ENCODE measurements at places on chromosomes 13 and 19. TPM values are rescaled to one million over a fixed set of nuclear protein-coding genes. Genes with fewer than 3 reads are reported as not detected.
A peak's percentile ranks its signal among the peaks of the same experiment; 100 is the strongest.

- no peak for DNase-seq
Observed at GRCh38 chr19:46972311-46972710, 47.3 kb upstream of the NPAS1 start.

- DNase-seq: peak; percentile 29
Observed at GRCh38 chr19:49338691-49339300, 3.6 kb downstream of the CD37 start.

CRB3 gene
- total RNA-seq: 9.8 TPM

GRCh38 chr13:94503851-94504250, 24.4 kb upstream of the DCT start:
- DNase-seq: no peak

GRCh38 chr13:22076658-22077057, 405.8 kb downstream of the FGF9 start:
- DNase-seq: no peak

DNA sequence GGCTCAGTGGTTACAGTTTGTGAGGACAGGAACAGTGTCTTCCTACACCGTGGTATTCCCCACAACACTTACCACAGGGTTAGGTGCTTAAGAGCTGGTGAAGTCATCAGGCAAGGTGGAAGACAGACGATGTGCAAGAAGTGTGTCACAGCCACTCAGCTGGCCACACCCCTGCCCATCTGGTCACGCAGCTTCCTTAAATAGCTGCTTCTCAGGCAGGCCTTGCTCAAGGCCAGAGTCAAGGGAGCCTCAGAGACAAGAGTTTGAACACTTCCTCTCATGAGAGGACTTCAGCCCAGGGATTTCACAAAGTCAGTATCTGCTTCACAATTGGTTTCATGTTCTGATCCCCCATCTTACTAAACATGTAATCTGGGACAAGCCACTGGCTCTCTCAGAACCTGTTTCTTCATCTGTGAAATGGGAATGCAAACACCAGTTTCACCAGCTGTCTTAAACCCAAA, 80.3 kb upstream of the FRY start:
- DNase-seq: no peak

RNF17 gene
- not detected for total RNA-seq

GRCh38 chr19:38656171-38656981, 8.9 kb downstream of the ACTN4 start:
- DNase-seq: peak; percentile 54

GRCh38 chr13:69283301-69283700, 824.3 kb upstream of the ATXN8OS start:
- no peak for DNase-seq

ATP7B gene
- 7.7 TPM for total RNA-seq

VAV1 gene
- 4.7 TPM for total RNA-seq

SIN3B gene
- total RNA-seq: 47.8 TPM

DNA sequence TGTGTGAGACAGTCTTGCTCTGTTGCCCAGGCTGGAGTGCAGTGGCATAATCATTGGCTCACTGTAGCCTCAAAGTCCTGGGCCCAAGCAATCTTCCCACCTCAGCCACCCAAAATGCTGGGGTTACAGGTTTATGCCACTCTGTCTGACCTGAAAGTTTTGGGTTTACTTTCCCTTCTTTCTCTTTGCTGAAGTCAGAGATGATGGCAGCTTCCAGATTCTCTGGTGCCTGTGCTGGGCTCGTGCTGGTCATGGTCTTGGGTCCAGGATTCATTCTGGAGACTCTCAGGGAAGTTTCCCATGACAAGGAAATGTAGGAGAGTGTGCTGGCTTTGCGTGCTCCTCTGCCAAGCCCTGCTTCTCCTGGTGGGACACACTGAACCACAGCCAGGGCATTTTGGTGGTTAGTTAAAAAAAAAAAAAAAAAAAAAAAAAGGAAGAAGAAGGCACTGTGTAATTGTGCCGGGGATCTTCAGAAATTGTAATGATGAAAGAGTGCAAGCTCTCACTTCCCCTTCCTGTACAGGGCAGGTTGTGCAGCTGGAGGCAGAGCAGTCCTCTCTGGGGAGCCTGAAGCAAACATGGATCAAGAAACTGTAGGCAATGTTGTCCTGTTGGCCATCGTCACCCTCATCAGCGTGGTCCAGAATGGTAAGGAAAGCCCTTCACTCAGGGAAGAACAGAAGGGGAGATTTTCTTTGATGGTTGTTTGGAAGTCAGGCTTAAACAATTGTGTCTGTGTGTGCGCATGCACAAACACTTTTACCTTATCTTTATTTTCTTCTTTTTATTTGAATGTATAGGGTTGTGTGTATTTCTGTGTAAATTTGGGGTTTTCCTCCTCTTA, at the start of gene ALOX5AP:
TSS of gene ALOX5AP (plus strand) at position 519 of the 847 bp plus-strand sequence. CDS start at position 582, 63 bp downstream.
- DNase-seq: no peak

ZNF420 gene
- total RNA-seq: 13.4 TPM

GRCh38 chr19:45889210-45889885, 3.4 kb upstream of the IRF2BP1 start:
- DNase-seq: no peak

DNA sequence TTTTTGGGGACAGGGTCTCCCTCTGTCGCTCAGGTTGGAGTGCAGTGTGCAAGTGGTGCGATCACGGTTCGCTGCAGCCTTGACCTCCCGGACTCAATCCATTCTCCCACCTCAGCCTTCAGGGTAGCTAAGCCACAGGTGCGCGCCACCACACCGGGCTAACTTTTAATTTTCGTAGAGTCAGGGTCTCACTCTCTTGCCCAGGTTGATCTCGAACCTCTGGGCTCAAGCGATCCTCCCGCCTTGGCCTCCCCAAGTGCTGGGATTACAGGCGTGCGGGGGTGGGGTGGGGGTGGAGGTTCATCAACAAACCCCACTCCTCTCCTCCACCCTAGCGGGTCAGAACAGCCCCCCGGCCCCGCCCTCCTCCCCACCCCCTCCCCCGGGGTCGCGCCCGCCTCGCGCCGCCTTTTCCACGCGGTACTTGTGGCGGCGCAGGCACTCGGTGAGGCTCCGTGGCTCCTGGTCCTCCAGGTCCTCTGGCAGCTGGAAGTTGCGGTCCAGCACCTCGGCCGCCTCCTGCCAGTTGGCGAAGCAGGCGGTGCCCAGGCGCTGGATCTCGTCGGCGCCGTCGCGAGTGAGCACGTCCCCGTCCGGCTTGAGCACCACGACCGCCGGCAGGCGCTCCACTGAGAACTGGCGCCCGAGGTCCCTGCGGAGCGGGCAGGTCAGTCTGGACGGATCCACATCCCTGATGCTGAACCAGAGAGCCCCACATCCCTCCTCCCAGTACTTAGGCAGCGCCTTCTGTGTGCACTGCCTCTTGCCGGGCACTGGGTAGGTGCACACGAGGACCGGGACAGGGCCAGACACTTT, 5.2 kb downstream of the NXNL1 start:
- DNase-seq: no peak

GRCh38 chr19:33375156-33375836, 1.8 kb downstream of the CEBPG start:
- no peak for DNase-seq

DNA sequence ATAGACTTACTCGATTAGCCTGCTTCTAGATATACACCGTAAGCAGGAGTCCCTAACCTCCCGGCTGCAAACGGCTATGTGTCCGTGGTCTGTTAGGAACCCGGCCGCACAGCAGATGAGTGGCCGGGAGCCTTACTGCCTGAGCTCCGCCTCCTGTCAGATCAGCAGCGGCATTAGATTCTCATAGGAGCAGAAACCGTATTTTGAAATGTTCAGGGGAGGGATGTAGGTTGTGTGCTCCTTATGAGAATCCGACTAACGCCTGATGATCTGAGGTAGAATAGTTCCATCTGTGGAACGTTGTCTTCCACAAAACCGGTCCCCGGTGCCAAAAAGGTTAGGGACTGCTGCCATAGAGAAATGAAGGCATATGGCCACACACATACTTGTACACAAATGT, 1491.9 kb downstream of the SLITRK5 start:
- DNase-seq: no peak

GRCh38 chr19:36797786-36798108, 25.1 kb upstream of the ZNF850 start:
- DNase-seq: no peak

- DNase-seq: peak; percentile 52
Observed at GRCh38 chr19:46840498-46840942, 10.1 kb downstream of the AP2S1 start.

DNA sequence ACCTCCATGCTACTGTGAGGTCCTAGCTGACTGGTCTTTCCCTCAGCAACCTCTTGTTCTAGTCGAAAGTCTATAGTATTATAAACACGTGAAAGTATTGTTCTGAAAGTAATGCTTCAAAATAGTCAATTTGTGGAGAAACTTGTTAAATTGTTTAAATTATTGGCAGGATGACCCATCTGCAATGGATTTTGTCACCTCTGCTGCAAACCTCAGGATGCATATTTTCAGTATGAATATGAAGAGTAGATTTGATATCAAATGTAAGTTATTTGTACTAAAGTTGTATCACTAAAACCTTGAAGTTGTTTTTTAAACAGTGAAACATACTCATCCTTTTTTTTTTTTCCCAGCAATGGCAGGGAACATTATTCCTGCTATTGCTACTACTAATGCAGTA, 25.9 kb downstream of the UBA2 start:
- no peak for DNase-seq

- no peak for DNase-seq
Observed at GRCh38 chr19:32373585-32374295, 28.3 kb downstream of the ZNF507 start.

DNA sequence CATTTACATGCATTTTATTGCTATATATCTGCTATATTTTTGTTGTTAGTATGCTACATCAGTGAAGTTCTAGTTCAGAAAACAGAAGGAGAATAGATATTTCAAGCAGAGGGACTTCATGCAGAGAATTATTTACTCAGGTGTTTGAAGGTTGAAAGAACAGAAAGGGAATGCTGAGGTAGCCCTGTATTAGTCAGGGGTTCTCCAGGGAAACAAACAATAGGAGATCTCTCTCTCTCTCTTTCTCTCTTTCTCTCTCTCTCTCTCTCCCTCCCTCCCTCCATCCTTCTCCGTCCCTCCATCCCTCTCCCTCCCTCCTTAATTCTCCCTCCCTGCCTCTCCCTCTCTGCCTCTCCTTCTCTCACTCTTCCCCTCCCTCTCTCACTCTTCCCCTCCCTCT, 114.3 kb upstream of the TDRD3 start:
- no peak for DNase-seq

All from skin of body (tissue), 3 donors.